ENCODE measurements at places on chromosomes 2 and 18.

DNA sequence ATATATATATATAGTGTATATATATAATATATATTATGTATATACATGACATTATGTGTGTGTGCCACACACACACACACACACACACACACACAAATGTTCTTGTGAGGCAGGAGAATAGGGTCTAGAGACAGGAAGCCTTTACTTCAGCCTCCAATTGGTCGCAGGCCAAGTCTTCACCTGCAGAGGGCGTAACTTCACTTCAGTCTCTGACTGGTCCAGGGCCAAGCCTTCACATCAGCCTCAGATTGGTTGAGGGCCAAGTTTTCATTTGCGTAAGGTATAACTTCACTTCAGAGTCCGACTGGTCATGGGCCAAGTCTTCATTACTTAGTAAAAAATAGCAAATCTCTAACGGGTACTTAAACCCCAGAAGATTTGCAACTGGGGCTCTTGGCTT is 13.2 kb upstream of the SS18 start:
- H3K27ac ChIP-seq, result no peak overlapping the region
- no peaks in the 10 kb centered on the region for H3K27me3 ChIP-seq
- no peaks in the 10 kb centered on the region for H3K36me3 ChIP-seq
- H3K4me3 ChIP-seq, result no peak overlapping the region
- DNase-seq, result no peak

GRCh38 chr2:66364495-66365333 is 70.2 kb upstream of the MEIS1 start:
- H3K27me3 ChIP-seq, result no peaks in the 10 kb centered on the region
- no peak for DNase-seq
- H3K36me3 ChIP-seq, result no peaks in the 10 kb centered on the region

DNA sequence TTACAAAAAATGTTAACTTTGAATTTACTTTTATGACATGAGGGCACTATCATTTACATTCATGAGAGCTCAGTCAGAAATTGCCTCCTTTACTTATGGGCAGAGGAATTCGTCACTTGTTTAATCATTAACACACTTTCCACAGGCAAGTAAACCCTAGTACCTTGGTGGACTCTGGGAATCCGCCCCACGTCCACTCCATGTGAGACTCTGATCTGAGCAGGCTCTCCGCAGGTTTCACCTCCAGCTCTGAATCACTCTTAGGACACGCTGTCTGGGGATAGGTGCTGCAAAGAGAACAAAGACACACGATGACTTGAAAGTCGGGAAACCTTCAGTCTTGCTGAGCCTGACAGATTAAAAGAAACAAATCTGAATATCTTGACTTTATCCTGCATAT is 73.6 kb downstream of the LPIN2 start:
- H3K4me1 ChIP-seq, result peaks cover 16% of the 10 kb centered on the region
- H3K36me3 ChIP-seq, result peaks cover 45% of the 10 kb centered on the region
- no peaks in the 10 kb centered on the region for H3K27me3 ChIP-seq
- H3K4me3 ChIP-seq, result no peak overlapping the region
- no peak for DNase-seq
- peak overlapping the region; percentile 70 for H3K27ac ChIP-seq

- peaks cover 34% of the 10 kb centered on the region for H3K27me3 ChIP-seq
- DNase-seq, result no peak
- H3K4me3 ChIP-seq, result no peak overlapping the region
- no peaks in the 10 kb centered on the region for H3K4me1 ChIP-seq
- no peak overlapping the region for H3K27ac ChIP-seq
These were observed 122.8 kb upstream of the DOCK10 start for GRCh38 chr2:225165052-225165451.
